ENCODE measurements at places on chromosomes 2 and 18. TPM values are rescaled to one million over a fixed set of nuclear protein-coding genes. Genes with fewer than 3 reads are reported as not detected.

GRCh38 chr2:129248198-129248597, 731.3 kb upstream of the RAB6C start:
- no peak for DNase-seq

The KIAA2012 gene
- not detected for total RNA-seq

DNA sequence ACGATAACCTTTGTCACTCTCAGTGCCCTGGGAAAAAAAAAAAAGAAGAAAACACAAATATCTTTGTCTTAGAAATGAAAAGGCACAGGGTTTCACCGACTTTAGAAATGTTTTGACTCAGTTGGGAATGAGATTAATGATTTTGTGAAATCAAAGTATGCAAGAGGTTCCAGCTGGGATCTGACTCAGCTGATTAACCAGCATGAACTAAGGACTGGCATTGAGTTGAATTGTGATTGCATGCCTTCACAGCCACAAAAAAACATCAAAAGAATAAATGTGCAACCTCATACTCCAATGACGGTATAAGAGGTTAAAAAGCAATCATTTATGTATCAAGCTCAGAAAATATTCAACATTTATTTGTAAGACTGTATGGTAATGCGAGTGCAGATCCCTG, 566.6 kb upstream of the DSEL start:
- no peak for DNase-seq

The MFSD6 gene
- total RNA-seq = 13.7 TPM

The CFAP65 gene
- not detected for total RNA-seq

The ICA1L gene
- 7.4 TPM for total RNA-seq

DNA sequence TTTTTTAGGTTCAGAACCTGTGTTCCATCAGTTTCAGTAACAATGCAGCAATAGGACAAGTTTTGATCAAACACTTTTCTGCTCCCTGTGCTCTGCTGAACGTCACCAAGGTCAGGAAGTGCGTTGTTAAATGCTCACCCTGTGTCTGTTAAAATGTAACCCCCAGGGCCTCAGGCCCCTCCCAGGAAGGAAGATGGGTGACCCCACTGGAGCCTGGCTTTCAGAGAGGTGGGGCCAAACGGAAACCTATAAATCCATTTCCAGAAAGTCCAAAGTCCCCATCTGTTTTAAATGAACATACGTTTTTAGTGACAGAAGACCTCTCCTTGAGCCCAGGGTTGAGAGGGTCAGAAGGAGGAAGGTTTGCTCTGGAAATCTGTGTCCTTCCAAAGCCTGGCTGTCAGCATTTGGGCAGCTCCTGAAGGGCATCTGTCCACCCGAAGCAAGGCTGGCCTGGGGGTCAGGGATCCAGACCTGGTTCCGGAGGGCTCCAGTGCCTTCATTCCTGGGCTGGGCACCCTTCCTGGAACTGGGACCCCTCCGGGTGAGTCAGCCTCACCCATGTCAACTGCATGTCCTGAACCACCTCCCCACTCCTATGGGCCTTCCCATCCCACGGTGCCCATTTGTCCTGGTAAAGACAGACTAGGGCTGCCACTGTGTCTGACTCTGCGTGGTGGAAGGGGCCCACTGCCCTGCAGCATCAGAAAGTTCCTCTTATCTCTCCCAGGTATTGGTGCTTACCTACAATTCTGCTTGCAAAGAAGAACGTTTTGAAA, 117.4 kb upstream of the COPS8 start:
- no peak for DNase-seq

DNA sequence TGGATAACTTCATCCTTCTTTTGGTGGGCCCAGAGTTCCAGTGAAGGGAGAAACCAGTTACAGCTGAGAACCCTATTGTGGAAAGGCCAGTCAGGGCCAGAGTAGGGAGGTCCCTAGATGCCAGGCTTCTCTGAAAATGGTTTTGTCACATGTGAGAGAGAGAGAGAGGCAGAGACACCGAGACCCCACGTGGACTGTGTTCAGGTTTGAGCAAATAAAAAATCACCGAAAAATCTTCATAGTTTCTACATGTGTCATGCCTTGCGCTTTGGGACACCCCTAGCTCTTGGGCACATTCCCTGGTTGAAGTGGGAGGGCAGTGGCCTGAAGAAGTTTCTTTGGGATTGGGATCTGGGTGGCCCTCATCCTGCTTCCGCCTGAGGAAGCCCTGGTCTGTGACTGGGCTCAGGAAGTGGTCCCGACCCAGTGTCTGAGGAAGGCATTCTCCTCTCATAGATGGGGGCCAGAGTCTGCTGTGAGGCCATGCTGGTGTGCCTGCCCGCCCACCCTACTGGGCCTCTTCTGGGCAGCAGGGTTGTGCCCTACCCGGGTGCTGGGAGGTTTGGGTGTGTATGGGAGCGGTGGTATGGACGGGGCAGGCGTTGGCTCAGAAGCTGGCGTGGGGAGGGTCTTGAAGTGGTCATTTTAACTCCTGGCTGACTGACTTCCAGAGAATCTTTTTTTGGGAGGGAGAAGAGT, 16.1 kb downstream of the NCK2 start:
- DNase-seq = no peak

DNA sequence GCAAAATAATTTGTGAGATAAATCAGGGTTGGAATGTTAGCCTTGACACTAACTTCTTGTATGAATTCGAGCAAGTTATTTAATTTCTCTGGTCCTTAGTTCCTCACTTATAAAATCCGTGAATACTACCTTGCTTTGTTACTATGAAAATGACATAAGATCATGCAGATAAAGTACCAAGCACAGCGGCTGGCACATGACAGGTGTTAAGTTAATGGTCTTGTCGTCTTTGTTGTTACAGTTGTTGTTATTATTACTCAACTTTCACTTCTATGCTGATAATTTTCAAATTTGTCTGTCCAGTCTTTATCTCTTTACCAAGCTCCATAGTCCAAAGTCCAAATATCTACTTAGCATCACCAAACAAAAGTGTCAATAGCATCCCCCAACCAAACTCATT, 482.1 kb downstream of the ARHGAP15 start:
- no peak for DNase-seq

GRCh38 chr2:85702800-85703199, 8.6 kb downstream of the GNLY start:
- no peak for DNase-seq

DNA sequence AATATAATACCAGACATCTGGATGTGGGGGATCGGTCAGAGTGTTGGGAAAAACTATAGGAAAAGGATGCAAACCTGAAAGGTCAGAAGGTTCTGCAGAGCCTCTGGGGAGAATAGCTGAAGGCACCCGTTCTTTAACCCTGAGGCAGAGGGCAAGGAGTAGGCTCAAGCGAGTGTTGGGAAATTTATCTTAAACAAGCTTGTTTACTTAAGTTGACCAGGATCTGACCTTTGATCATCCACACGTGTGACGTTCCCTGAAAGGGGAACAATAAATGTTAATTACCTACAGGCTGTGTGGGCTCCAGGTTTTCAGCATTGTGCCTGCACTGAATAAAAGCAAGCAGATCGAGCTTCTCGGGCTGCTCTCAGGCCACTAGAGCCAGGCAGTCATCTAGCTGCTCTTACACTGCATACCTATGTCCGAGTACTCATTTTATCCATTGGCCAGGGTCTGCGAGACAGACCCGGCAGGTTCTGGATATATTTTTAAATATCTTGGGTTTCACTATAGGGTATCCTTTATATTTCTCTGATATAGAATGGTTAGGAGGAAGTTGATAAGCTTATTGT, 400.6 kb upstream of the CHST9 start:
- DNase-seq = no peak

The SIX3 gene
- not detected for total RNA-seq

GRCh38 chr2:84830095-84830494, 50.8 kb downstream of the TRABD2A start:
- DNase-seq = peak; percentile 23

DNA sequence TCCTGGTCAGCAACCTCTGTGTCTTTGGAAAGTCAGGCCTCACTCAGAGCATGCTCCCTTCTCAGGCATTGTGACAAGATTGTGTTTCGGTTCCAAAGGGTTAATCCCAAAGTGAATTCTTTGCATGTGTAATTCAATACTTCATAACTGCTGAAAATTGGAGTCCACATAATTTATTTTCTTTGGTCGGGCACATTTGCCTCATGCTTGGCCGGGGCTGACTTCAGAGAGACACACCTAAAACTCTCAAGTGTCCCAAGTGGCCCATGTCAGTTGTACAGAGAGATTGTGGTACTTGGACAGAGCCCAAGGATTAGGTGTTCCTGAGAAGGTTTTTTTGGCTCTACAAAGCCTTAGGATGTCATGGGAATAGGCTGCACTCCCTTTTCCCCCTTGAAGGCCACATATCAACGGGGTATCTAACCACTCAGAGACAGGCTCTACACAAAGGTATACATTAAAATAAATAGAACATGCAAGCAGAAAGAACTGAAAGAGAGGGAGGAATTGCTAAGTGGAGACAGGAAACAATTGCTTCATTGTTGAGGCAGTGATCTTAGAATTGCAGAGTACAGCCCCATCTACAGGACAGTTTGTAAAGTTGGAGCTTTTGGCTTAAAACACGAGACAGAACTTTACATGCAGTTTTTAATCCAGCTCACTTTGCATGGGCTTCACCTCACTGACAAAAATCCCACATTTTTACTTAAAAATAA, 1232.3 kb upstream of the ZEB2 start:
- peak; percentile 18 for DNase-seq

The ACVR1C gene
- total RNA-seq = 0.46 TPM

DNA sequence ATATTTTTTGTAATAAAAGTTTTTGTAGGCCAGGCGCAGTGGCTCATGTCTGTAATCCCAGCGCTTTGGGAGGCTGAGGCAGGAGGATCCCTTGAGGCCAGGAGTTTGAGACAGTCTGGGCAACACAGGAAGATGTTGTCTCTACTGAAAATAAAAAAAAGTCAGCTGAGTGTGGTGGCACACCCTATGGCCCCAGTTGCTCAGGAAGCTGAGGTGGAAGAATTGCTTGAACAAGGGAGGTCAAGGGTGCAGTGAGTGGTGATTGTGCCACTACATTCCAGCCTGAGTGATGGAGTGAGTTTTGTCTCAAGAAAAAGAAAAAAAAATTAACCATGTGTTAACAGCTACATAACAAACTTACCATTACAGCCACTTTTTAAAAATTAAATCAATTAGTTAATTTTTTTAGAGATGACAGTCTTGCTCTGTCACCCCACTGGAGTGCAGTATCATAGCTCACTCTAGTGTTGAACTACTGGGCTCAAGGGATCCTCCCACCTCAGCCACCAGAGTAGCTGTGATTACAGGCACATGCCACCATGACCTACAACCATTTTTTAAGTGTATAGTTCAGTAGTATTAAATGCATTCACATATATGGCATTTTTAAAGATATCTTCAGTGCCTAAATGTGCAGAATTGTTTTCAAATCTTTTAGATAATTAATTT, 67.2 kb upstream of the ACYP2 start:
- no peak for DNase-seq

DNA sequence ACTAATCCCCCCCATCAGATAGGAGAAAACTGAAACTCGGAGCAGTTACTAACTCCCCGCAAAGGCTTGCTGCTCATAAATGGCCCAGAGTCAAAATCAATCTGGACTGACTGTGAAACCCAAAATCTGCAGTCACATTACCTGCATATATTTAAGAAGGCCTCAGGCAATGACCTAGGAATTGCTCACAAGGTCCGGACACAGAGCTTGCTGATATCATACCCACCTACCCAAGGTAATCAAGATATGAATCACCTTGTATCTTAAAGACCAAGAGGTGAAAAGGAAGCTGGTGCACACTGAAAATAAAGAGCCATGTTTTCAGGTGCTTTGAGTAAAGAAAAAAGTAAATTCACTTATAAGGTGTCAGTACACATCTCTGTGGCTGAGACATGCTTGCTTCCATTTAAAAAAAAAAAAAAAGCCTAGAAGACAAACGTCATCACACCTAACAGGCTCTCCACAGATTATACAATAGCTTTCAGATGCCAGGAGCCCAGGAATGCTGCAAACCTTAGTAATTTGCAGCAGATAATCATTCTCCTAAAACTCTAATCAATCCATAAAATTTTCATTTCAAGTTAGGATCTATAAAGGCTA, 195.4 kb downstream of the ZEB2 start:
- DNase-seq = no peak

The MOGAT1 gene
- not detected for total RNA-seq

DNA sequence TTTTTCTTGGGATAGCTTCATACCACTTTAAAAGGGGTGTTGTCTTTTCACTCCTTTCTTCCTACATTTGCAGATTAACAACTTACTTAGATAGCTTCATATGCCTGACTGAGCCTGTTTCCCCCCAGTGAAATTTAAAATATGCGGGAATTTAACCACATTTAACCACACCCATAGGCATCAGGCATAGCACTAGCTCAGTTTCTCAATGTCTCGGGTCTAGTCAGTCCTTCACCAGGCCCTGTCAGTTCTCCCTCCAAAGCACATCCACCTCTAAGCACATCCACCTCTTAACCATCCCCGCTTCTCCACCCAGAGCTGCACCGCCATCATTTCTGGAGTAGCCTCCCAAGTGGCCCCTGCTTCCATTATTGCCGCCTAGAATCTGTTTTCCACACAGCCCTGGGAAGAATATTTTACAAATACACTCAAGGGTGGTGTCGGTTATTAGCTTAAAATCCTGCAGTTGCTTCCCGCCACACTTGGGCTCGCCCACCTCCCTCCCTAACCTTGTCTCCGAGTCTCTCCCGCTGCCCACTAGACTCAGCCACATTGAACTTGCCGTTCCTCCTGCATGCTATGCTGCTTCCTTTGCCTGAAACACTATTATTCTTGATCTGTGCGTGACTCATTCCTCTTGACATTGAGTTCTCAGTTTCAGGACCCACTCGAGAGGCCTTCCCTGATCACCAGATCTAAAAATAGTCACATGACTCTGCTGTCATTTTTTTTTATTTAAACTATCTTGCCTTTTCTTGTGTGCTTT, 68.3 kb downstream of the SPTBN1 start:
- no peak for DNase-seq

The SKA1 gene
- total RNA-seq = 0.16 TPM

The ANKRD62 gene
- total RNA-seq = not detected

GRCh38 chr18:76988827-76989646, 143.5 kb downstream of the MBP start:
- DNase-seq = no peak

The EGR4 gene
- not detected for total RNA-seq

GRCh38 chr18:23099621-23100020, 35.7 kb upstream of the CABLES1 start:
- no peak for DNase-seq

The CFAP53 gene
- 1.4 TPM for total RNA-seq

DNA sequence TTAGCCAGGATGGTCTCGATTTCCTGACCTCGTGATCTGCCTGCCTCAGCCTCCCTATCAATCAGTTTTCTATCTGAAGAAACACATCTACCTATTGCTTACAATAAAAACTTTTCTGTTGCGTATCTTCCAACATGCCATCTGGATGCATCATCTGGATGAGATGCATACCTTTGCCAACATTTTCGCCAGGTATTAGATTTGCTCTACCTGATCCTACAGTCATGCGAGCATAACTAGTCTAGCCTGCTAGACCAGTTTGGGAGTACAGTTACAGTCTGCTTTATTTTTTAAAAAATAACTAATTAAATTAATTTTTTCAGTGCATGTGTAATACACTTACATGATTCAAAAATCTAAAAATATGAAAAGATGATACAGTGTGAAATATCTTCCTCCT, 334.0 kb upstream of the MEX3C start:
- no peak for DNase-seq

- no peak for DNase-seq
Observed at GRCh38 chr2:19873014-19873413, 28.8 kb downstream of the TTC32 start.

The NCKAP1 gene
- total RNA-seq = 179 TPM

The NETO1 gene
- total RNA-seq = not detected

All from gastrocnemius medialis (tissue), 4 donors.